ENCODE measurements at places on chromosomes 3 and 15.

DNA sequence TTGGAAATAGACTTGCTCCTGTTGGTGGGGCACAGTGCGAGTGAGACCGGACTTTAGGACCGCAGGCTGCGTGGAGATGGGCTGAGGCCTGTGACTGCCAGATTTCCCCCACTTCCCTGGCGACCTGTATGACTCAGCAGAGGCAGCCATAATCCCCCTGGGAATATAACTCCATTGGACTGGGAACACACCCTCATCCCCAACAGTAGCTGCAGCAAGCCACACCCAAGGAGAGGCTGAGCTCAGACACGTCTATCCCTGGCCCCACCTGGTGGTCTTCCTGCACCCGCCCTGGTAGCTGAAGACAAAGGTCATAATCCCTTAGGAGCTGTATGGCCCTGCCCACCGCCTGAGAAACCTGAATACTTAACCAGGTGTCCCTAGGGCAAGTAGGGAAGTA lies 42.6 kb downstream of the DZIP1L start:
- no peak for DNase-seq

DNA sequence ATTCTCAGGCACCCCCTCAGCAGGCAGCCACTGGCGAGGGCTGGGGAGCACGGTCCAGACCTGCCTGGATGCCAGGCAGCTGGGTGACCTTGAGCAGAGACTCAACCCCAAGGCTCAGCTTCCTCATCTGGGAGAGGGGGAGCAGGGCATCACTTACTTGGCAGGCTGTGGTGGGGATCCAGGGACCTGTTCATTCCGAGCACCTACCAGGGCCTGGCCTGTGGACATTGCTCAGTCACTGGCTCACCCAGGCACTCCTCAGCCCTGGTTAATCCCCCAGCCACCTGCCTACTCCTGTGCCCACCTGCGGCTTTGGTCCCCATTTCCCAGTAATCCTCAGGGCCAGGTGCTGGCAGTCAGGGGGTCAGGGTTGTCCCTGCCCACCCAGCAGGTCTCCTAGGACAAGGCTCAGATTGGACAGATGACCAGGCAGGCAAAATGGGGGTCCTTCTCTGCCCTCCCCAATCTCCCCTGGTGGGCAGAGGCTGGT lies 9.3 kb upstream of the RPL29 start:
- DNase-seq: no peak

GRCh38 chr3:72440491-72440890 lies 407.8 kb downstream of the SHQ1 start:
- no peak for DNase-seq

DNA sequence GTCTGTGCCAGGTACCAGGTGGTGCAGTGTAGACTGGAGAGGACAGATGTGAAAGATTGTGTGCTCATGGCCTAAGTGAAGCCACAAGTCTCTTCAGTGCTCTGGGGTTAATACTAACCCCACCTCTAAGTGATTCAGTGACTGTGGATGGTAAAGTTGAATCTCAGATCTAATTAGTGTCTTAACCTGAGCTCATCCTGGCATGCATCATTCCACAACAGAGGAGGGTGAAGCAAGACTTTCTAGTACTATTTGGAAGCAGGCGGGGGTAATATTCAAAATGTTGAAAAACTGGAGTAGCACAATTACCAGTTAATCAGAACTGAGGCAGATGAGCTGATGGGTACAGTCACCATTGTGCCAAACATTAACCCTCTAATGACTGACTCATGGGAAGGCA lies 2.8 kb upstream of the MESD start:
- no peak for DNase-seq

GRCh38 chr3:195911946-195912270 lies 3.6 kb upstream of the TNK2 start:
- no peak for DNase-seq

- DNase-seq: no peak
These were observed 1.6 kb downstream of the SHF start for GRCh38 chr15:45185903-45186770.

DNA sequence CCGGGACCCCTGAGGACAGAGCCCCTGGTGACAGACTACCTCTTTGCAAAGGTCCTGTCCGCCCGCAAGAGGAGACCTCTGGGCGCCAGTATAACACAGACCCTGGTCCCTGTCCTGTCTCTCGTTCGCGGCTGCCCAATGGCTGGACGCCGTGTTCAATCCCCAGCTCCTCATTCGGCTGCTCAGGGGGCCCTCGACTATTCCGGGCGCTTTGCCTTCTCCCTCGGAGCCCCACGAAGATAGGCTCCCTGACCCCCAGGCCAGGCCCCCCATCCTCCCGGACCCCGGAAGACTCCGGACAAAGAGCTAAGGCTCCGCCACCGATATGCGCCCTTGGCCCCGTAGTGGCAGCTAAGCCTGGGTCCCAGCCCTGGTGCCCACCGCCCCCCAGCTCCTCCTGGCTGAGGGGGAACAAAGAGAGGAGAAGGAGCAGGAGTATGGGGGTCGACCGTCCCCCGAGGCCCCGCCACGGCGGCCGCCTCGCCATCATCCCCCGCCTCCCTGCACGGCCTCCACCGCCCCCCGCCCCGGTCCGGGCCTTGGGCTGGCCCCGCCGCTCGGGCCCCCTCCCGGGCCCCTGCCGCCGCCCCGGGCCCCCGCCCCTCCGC lies 437 bp downstream of the CELSR3 start:
- no peak for DNase-seq

DNA sequence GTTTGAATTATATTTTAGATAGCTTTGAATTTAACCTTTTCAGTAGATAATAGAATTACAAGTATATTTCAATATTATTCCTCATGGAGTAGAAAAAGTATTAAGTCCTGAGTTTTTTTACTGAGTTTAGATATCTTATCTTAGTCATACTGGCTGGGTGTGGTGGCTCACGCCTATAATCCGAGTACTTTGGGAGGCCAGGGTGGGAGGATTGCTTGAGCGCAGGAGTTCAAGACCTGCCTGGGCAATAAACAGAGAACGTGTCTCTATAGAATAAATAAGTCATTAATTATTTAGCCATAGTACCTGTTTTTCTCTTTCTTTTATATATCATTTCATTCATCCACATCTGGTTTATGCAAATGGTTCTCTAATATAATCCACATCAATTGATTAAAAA lies 9.9 kb downstream of the RAP2B start:
- DNase-seq: no peak

DNA sequence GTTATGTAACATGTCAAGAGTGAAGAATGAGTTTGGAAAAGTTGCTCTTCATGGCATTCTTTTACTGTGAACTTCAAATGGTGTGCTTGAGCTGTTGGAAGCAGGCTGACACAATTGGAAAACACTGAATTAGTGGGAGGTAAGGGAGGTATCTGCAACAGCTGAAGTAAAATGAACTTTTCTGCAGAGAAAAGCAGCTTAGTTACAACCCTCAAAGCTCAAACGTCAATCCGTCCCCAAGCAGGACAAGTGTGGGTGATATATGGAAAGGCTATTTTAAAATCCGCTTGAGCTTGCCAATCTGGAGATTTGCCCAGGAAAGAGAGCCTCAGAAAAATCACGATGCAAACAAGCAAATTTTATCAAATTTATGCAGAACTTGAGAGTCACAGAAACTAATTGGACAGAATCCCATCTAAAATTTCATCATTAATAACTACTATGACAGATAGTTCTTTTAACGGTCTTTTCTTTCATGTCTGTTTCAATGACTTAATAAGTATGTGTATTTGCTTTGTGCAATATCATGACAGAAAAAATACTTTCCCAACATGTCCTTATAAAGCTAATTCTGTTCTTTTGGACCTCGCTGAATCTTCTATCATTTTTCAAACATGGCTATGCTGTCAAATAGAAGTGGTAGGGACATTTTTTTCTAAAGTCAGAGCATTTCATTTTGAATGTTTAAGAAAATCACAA lies 266.6 kb upstream of the SLITRK3 start:
- no peak for DNase-seq
